ENCODE measurements at places on chromosomes 6 and 20.

GRCh38 chr6:47182291-47182957, 127.3 kb downstream of the TNFRSF21 start:
- no peak for DNase-seq

DNA sequence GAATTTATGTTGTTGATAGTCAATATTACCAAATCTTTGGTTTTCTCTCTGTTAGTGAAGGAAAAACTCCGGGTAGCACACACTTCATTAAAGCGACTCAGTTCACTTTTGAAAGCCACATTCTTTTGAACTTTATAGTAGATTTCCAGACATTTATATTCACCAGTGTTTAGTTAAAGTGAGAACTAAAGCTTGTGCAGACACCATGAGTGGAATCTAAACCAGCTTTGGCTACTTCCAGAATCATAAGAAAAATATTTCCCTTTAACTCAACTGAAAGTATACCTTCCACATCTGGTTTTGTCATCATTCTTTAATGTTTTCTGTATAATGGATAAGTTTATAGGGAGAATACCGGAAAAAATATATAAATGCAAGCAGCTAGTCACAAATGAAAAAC, 92.1 kb upstream of the COL21A1 start:
- no peak for DNase-seq

DNA sequence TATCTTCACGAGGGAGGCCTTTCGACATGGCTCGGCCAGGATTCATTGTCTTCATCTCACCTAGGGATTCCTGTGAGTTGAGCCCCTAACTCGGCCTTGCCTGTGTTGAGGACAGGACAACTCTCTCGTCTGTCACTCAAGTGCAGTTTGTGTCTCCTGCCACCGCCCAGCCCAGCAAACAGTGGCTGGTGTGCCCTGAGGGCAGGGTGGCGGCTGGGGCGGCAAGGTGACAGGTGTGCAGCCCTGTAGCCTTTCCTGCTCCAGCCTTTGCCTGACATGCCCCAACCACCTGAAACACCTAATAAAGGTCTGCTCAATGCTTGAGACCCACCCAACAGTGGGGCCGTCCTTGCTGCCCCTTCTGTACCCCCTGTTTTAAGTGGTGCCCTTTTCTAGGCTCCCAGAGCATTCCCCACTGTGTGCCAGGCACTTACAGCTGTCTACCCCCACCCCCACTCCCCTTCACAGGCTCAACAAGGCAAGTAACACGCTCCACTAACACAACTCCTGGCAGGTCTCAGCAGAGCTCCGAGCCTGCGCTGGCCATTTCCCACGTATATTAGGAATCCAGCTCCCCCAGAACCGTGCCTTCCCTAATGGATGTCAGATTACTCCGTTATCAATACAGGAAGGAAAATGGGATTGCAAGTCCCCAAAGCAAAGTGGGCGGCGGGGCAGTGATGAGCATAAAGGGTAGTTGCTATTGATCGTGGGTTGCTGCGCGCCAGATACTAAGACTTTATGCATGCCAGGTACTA, 17.7 kb downstream of the GFRA4 start:
- DNase-seq, result no peak

DNA sequence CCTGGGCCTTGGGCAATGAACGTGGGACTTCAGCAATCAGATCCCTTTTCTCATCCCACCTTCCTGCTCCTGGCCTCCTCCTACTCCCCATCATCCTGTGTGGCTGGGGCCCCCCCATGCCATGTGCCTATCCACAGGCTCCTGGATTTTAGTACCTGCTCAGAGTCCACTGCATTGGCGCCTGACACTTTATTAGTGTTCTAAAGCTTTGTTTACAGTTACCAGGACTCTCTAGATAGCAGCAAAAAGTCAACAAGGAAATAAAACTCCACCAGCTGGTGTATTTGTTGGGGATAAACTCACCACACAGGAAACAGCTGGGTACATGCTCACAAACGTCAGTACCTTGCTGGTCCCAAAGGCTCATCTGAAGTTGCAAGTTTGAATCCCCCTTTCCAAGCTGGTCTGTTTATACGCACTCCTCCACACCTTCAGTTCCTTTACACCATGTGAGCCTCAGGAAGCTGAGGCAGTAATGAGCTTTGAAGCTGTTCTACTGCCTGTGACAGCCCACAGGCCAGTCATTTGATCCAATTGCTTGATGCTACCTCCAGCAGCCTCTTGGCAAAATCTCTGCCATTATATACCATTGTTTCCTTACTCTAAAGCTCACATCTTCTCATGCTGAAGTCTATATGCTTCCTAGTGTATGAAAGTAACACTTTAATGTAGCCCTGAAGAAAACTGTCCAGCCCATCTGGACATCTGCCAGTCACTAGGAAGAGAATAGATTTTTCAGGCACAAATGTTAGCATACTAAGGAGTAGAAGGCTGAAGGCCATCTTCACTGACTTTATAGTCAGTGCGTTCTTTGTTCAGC, 76.6 kb downstream of the ANKEF1 start:
- no peak for DNase-seq

GRCh38 chr6:35063701-35064280, 77.3 kb downstream of the TCP11 start:
- DNase-seq, result no peak

GRCh38 chr6:10720265-10720959, 2.5 kb upstream of the TMEM14C start:
- DNase-seq, result peak; percentile 82

DNA sequence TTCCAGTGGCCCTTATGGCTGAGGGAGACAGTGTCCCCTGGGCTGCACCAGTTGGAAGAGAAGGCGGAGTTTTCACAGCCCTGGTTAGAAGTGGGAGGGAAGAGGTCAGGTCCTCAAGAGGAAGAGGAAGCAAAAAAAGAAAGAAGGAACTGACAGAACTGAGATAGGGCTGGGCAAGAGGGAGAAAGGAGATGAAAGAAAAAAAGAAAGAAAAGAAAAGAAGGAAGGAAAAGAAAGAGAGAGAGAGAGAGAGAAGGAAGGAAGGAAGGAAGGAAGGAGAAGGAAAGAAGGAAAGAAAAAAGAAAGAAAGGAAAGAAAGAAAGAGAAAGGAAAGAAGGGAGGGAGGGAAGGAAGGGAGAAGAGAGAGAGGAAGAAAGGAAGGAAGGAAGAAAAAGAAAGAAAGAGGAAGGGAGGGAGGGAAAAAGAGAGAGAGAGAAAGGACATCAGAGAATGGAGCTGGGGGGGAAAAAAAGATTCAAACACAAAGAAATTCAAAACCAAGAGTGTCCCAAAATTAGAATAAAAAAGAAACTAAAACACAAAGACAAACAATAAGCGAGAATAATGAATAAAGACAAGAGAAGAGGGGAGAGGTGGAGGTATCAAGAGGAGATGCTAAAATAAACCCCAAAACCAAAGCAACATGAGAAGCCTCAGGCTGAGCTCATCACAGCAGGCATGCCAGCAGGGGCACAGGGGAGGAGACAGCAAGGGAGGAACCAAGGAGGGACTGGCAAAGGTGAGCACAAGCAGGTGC, 5.3 kb upstream of the FUCA2 start:
- no peak for DNase-seq

GRCh38 chr6:92848459-92848858, 570.9 kb downstream of the EPHA7 start:
- DNase-seq, result no peak

GRCh38 chr6:43836507-43837240, 66.7 kb downstream of the VEGFA start:
- DNase-seq, result no peak

DNA sequence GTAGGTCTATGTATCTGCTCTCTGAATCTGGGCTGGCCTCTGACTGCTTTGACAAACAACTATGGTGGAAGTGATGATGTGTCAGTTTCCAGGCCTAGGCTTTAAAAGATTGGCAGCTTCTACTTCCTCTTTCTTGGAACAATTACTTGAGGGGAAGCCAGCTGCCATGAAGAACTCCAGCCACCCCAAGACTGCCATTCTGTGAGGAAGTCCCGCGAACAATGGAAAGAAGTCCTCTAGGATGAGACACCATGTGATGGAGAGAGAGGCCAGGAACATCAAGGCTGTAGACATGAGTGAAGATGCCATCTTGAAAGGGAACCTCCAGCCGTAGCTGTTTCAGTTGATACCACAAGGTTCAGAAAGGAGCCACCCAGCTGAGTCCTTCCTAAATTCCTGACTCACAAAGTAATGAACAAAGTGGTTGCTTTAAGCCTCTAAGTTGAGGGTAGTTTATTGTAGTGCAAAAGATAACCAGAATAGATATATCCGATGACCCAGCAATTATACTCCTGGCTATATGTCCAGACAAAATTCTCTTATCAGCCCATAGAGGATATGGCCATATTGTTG, 15.3 kb upstream of the TCF15 start:
- no peak for DNase-seq

- no peak for DNase-seq
Observed at GRCh38 chr6:7175462-7175861, 67.7 kb downstream of the RREB1 start.

DNA sequence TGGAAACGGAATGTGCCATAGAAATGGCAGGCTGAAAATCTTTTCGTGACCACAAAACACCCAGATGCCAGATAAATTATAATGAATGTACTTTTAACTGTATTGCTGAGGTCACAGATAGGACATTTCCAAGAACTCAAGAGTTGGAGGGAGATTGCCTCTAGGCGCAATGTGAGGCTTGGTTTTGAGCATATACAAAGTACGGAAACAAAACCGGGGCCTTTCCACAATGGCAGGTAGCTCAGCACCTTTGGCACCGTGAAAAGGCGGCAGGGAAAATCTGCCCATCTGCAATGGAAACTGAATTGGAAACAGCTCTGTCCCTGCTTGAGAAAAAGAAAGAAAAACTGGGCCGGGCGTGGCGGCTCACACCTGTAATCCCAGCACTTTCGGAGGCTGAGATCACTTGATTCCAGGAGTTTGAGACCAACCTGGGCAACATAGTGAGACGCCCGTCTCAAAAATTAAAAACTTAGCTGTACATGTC, 10.5 kb upstream of the C20orf144 start:
- no peak for DNase-seq
